ENCODE measurements at places on chromosomes 11 and 22.

GRCh38 chr22:45469281-45470073, 33.2 kb upstream of the FBLN1 start:
- no peaks in the 10 kb centered on the region for H3K36me3 ChIP-seq
- no peak overlapping the region for H3K4me3 ChIP-seq
- no peaks in the 10 kb centered on the region for H3K27me3 ChIP-seq
- no peak for DNase-seq

- H3K27me3 ChIP-seq: no peaks in the 10 kb centered on the region
- no peak overlapping the region for H3K4me3 ChIP-seq
- H3K4me1 ChIP-seq: no peaks in the 10 kb centered on the region
These were observed 362.4 kb downstream of the MIAT start for GRCh38 chr22:27019827-27020226.

DNA sequence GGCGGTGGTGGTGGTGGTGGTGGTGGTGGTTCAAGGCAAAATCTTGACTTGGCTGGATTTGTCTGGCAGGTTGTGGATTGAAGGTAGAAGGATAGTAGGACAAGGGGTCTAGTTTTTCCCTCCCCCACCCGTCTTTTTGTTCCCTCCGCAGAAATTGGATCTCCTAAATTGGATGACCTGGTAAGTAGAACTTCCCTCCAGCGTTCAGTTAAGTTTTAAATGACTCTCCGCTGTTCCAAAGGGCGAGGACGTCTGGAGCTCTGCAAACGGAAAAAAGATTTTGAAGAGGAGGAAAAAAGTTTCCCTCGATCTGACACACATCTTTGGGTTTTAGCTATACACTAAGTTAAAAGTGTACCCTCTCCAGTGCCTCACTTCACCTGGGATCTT, 422 bp upstream of the LGR4 start:
- H3K4me3 ChIP-seq: peak overlapping the region; percentile 76
- 0 out of 3 replicates have a peak overlapping the region, but pooled peaks have one; percentile 32 for H3K27ac ChIP-seq
- H3K4me1 ChIP-seq: peaks cover 13% of the 10 kb centered on the region
- H3K36me3 ChIP-seq: no peaks in the 10 kb centered on the region

DNA sequence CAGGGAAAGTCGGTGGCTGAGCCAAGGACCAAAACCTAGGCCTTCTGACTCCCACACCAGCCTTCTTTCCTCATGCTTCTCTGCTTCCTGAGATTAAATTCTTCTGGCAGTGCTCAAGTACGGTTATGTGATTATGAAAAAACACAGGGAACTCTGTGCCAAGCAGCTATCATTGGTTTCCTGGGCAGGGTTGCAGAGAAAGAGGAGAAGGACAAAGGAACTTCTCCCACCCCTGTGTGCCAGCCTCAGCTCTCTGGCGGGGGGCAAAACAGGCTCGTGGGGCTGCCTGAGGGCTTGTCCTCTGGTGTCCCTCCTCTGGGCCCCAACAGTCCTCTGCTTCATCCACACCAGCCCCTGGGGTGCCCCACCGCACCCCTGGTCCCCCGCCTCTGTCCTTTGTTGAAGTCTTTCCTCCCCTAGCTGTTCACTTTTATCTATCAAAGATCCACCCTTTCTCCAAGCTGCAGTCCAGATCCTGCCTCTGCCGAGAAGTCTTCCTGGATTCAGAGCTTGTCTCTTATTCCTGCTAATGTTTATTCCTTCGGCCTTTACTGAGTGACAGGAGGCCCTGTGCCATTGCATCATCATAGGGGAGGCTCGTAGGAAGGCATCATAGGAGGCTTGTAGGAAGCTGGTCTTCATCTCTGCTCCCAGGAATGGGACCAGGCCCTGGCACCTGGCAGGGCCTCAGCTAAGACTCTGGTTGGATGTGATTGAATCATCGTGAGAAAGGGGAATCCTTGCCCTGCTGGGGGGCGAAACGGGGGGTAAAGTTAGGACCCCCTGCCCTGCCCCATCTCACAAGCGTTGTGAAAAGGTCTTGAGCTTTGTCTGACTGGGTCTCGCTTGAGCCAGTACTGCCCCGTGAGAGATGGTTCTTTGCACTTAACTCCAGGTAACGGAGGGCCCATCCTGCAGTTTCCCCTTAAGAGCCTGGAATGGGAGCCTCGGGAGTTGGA, 11.5 kb upstream of the FTH1 start:
- no peak overlapping the region for H3K27ac ChIP-seq
- no peaks in the 10 kb centered on the region for H3K36me3 ChIP-seq
- H3K4me3 ChIP-seq: no peak overlapping the region
- H3K27me3 ChIP-seq: no peaks in the 10 kb centered on the region
- no peak for DNase-seq

DNA sequence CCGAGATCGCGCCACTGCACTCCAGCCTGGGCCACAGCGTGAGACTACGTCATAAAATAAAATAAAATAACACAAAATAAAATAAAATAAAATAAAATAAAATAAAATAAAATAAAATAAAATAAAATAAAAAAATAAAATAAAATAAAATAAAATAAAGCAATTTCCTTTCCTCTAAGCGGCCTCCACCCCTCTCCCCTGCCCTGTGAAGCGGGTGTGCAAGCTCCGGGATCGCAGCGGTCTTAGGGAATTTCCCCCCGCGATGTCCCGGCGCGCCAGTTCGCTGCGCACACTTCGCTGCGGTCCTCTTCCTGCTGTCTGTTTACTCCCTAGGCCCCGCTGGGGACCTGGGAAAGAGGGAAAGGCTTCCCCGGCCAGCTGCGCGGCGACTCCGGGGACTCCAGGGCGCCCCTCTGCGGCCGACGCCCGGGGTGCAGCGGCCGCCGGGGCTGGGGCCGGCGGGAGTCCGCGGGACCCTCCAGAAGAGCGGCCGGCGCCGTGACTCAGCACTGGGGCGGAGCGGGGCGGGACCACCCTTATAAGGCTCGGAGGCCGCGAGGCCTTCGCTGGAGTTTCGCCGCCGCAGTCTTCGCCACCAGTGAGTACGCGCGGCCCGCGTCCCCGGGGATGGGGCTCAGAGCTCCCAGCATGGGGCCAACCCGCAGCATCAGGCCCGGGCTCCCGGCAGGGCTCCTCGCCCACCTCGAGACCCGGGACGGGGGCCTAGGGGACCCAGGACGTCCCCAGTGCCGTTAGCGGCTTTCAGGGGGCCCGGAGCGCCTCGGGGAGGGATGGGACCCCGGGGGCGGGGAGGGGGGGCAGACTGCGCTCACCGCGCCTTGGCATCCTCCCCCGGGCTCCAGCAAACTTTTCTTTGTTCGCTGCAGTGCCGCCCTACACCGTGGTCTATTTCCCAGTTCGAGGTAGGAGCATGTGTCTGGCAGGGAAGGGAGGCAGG, at the start of gene GSTP1:
Gene GSTP1, plus strand, starts transcription at position 566 of the 958 bp plus-strand sequence. Its CDS starts 32 bp downstream, at position 598.
- peaks cover 49% of the 10 kb centered on the region for H3K4me1 ChIP-seq
- DNase-seq: peak; percentile 94
- peak within 1 kb of the TSS; percentile 62 for H3K4me3 ChIP-seq
- peak within 1 kb of the TSS; percentile 89 for H3K27ac ChIP-seq

GRCh38 chr22:28710107-28710506, 30.5 kb upstream of the TTC28 start:
- no peak overlapping the region for H3K27ac ChIP-seq
- no peak for DNase-seq
- H3K4me3 ChIP-seq: no peak overlapping the region
- no peaks in the 10 kb centered on the region for H3K4me1 ChIP-seq
- peaks cover 67% of the 10 kb centered on the region for H3K36me3 ChIP-seq

DNA sequence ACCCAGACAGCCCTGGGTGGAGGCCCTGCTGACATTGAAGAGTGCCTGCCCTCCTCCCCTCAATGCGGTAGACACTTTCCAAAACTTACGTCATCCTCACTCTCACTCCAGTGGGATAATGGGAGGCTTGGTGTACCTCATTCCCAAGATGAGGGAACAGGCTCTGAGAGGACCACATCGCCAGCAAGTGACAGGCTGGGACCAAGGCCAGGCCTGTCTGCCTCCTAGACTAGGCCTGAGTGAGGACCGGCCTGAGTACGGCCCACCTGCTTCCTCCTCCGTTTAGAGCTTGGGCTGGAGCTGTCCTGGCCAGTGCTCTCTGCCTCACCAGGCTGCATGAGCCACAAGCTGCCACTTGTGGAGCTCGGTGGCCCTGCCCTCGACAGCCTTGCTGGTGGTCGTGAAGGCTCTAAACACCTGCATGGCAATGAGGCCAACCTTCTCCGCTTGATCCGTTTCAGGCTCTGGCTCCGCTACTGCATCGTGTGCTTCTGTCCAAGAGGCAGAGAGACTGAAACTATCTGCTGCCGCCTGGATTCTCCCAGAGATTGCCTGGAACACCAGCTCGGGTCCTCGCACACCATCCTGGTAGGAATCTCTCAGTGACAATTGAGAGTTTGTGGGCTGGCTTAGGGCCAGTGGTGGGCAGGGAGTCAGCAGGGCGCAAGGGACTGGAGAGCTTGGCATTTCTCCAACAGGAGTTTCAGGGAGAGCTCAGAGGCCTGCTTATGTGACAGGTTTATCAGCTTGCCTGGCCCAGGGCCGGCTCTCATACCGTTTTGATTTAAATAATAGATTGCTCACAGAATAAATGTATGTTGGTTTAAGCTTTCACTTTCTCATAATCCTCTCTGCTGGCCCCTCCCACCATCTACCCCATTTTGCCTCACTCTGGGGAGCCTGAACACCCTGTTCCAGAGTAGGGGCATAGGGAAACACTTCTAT, 9.4 kb downstream of the LRRC75B start:
- no peak overlapping the region for H3K27ac ChIP-seq
- no peaks in the 10 kb centered on the region for H3K36me3 ChIP-seq
- H3K4me3 ChIP-seq: no peak overlapping the region
- H3K27me3 ChIP-seq: no peaks in the 10 kb centered on the region
- peaks cover 17% of the 10 kb centered on the region for H3K4me1 ChIP-seq

DNA sequence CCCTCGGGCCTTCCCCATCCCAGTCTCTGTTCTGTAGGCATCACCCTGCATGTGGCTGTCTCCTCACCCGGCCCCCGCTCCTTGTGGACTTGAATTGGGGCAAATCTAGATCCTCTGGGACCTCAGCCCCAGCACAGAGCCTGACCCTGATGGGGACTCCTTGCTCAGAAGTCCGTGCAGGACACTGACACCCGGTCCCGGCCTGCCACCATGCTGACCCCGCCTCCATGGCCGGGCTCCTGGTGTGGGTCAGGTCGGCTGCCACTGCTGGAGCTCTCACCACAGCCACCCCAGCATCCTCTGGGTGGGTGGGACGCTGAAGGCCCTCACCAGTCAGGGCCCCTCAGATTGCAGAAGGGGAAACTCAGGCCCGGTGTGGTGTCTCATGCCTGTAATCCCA, 1.8 kb downstream of the IGLL1 start:
- no peak for DNase-seq
- H3K4me1 ChIP-seq: no peaks in the 10 kb centered on the region
- H3K27me3 ChIP-seq: peaks cover 2% of the 10 kb centered on the region
- H3K36me3 ChIP-seq: no peaks in the 10 kb centered on the region
- H3K4me3 ChIP-seq: no peak overlapping the region

GRCh38 chr22:50206599-50206998, 5.8 kb downstream of the SELENOO start:
- H3K27me3 ChIP-seq: no peaks in the 10 kb centered on the region
- DNase-seq: peak; percentile 42
- H3K36me3 ChIP-seq: peaks cover 48% of the 10 kb centered on the region
- no peak overlapping the region for H3K4me3 ChIP-seq

GRCh38 chr11:120517801-120518291, 6.3 kb downstream of the GRIK4 start:
- no peak overlapping the region for H3K27ac ChIP-seq
- H3K4me1 ChIP-seq: no peaks in the 10 kb centered on the region
- H3K36me3 ChIP-seq: no peaks in the 10 kb centered on the region
- peaks cover 94% of the 10 kb centered on the region for H3K27me3 ChIP-seq

DNA sequence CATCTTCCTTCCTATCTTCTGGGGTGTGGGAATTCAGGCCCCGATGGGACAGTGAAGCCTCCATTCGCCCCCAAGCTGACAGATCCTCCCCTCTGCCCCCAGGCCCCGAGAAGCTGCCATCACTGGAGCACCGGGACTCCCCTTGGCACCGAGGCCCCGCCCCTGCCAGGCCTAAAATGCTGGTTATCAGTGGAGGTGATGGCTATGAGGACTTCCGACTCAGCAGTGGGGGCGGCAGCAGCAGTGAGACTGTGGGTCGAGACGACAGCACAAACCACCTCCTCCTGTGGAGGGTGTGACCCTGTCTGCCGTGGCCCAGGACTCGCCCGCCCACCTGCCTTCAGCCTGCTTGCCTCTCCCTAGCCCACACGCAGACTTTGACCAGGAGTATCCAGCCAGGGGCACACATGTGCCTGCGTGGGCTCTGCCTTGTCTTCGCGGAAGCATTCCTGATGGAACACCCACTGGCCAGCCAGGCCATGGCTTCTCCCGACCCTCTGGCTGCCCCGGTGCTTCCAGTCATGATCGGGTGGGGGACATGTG, 8.6 kb upstream of the RELT start:
- DNase-seq: no peak
- H3K27me3 ChIP-seq: peaks cover 25% of the 10 kb centered on the region
- no peak overlapping the region for H3K4me3 ChIP-seq
- no peaks in the 10 kb centered on the region for H3K4me1 ChIP-seq
- no peak overlapping the region for H3K27ac ChIP-seq
- no peaks in the 10 kb centered on the region for H3K36me3 ChIP-seq

GRCh38 chr11:39113606-39114005, 2345.8 kb downstream of the LRRC4C start:
- H3K4me1 ChIP-seq: no peaks in the 10 kb centered on the region
- H3K36me3 ChIP-seq: no peaks in the 10 kb centered on the region
- no peaks in the 10 kb centered on the region for H3K27me3 ChIP-seq
- DNase-seq: no peak
- no peak overlapping the region for H3K27ac ChIP-seq

DNA sequence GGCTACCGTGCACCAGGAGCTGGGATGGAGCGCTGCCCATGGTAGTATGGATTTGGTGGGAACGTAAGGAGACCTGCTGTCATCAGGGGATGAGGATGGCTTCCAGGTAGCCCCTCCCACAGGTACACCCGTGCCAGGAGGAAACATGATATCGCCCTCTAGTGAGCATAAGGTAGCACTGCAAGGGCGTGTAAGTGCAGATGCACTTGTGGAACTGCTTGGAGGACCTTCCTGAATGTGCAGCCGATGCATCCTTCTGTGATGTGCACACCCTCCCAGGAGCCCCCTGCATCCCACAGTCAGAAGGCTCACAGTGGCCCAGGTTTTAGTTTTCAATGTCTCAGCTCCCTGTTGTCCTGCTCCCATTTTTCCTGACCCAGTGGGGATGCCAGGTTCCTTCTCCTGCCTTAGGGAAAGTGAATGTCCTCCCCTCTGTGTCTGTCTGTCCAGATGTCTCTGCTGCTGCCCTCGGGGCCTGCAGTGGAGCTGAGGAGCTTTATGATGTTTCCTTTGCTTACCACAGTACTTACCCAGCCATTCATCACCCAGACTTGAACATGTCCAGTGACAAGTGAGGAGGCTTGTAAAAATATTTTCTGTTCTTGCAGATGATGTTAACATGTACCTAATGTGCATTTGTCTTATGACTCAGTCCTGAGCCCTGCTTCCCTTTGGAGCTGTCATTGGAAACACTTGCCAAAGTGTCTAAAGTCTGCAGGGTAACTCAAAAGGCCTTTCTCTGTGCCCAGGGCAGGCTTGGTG, 49.2 kb downstream of the DBX1 start:
- H3K27ac ChIP-seq: no peak overlapping the region
- H3K4me1 ChIP-seq: peaks cover 12% of the 10 kb centered on the region
- DNase-seq: peak; percentile 84
- no peak overlapping the region for H3K4me3 ChIP-seq
- H3K27me3 ChIP-seq: no peaks in the 10 kb centered on the region
- no peaks in the 10 kb centered on the region for H3K36me3 ChIP-seq

GRCh38 chr11:7889985-7890384, 41.1 kb downstream of the OR10A6 start:
- no peaks in the 10 kb centered on the region for H3K36me3 ChIP-seq
- DNase-seq: no peak
- no peaks in the 10 kb centered on the region for H3K4me1 ChIP-seq
- no peak overlapping the region for H3K27ac ChIP-seq

Data from K562 (cell line).